ELF-1 (cell line): ENCODE measurements at places on chromosomes 4 and X.
A peak's percentile ranks its signal among the peaks of the same experiment; 100 is the strongest.

DNA sequence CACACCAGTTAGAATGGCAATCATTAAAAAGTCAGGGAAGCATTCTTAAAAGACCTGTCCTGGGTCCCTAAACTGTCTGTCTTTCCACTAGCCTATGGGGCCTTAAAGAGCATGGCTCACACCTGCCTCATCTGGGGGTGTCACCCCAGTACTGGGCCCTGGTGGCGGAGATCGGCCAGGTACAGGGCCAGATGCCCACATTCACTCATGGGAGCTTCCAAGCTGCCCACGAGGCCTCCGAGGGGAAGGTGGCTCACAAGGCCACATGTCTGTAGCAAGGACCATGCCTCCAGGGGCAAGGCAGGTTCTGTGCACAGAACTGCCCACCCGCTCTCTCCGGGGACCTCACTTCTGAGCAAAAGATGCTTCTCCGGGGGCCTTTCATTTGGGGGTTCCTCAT lies 55.5 kb upstream of the AFAP1 start:
- DNase-seq, result no peak

DNA sequence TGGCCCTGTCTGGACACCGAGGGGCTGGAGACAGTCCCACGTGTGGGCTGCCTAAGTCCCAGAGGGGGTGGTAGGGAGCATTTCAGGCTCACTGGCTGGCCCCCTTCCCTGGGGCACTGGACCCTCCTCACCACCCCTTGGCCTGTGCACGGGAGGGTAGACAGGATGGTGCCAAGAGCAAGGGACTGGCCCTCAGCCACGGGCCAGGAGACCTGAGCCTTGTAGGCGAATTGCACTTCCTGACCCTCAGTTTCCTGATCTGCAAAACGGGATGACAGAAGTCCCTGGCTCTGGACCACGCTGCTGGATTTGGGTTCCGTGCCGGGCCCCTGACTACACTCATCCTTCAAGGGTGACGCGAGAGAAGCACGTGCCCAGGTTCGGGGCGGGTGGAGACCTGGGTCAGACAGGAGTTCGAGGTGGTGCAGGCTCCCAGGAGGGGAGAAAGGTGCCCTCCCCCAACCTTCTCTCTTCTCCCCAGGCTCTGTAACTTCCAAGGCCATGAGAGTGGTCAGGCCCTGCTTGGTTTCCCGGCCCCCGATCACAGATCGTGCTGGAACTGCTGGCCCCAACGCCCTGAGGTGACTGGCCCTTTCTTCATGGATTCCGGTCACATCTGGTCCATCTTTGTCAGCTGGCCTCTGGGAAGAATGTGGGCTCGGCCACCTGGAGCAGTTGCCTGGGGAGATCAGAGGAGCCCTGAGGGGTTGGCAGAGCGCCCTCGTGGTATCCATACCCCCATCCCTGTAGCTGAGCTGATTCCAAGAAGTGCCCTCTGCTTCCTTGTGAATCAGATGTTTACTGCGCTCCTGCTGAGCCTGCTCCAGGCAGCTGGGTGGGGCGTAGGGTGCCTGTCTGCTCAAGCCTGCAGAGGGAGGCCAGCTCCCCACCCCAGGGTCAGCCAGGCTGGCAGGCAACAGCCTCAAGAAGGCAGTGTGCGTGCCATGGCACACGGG lies 3.3 kb downstream of the SH3BP2 start:
- peak; percentile 57 for DNase-seq

DNA sequence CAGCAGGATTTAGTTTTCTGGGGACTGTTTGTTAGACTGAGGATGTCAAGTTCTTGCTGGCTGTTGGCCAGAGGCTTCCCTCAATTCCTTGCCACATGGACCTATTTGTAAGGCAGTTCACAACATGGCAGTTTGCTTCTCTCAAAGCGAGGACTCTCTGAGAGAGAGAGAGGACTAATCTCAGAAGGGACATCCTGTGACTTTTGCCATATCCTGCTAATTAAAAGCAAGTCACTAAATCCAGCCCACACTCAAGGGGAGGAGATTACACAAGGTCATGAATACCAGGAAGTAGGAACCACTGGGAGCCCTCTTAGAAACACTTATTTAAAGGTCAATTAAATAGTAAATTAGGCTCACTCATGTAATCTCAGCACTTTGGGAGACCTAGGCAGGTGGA lies 38.2 kb downstream of the PPP1R2C start:
- no peak for DNase-seq

DNA sequence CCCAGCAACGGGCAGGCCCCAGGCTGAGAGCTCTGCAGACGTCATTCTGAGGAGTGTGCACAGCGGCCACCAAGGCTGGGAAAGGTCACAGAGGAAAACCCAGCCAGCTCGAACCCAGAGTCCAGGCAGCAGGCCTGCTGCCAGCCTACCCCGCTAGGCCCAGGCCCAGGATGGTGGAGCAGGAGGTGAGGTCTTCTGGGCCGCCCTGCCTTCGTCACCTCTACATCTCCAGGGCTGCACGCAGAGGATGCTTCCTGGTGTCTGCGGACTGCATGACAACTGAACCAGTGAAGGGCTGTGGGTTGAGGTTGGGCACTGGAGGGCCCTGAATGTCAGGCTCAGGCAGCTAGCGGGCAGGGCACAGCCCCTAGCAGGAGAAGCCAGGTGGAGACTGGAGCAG lies 5.8 kb upstream of the ADRA2C start:
- DNase-seq, result no peak

GRCh38 chr4:7847206-7847605 lies 92.5 kb downstream of the AFAP1 start:
- no peak for DNase-seq

DNA sequence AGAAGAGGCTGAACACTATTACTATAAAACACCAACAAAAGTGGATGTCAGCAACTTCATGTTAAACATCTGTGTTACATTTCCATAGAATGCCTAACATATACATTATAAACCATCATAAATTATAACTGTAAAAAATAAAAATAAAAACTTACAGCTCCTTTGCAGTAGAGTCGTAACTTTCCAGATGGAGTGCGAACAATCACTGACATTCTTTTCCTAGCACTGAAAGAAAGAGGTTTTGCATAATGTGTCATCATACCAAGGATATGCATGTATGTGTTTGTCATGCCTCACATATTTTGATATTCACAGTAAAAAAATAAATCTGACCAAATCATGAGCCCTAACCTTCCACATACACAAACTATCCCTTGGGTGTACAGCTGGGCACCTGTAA lies 113.1 kb downstream of the ATP8A1 start:
- DNase-seq, result no peak

GRCh38 chrX:135185795-135186443 lies 14.7 kb upstream of the CT55 start:
- peak; percentile 60 for DNase-seq
